ENCODE measurements at places on chromosomes 1 and 21. TPM values are rescaled to one million over a fixed set of nuclear protein-coding genes. Genes with fewer than 3 reads are reported as not detected.

Gene LAMC2
- 1,668 TPM for polyA plus RNA-seq

Gene CD48
- not detected for polyA plus RNA-seq

Gene WDR64
- polyA plus RNA-seq, result not detected

Gene GJA9
- polyA plus RNA-seq, result 0.08 TPM

Gene SLC6A17
- polyA plus RNA-seq, result 0.09 TPM

Gene PYHIN1
- polyA plus RNA-seq, result 0.42 TPM

Gene RIPPLY3
- 0.34 TPM for polyA plus RNA-seq

Gene PGBD5
- not detected for polyA plus RNA-seq

Gene MYOG
- polyA plus RNA-seq, result not detected

Gene NBPF20
- polyA plus RNA-seq, result 3.9 TPM

Gene MIXL1
- polyA plus RNA-seq, result not detected

Gene FABP3
- polyA plus RNA-seq, result 0.24 TPM

DNA sequence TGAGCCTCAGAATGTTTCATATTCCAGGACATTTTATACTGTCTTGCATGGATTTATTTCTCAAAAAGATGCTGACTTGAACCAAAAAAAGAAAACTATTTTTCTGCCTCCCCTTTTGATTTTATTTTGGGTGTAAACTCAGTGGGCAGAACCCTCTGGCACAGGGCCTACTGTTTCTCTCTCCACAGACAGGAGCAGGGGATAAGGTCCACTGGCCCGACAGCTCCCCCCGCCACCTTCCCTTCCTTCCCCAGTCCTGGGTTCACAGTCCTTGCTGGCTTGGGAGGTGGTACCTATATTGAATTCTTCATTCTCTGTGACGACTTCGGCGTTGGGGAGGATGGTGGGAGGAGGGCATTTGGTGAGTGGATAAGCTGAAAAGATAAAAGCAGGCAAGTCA is 114.3 kb downstream of the ZSCAN20 start:
- no peak for DNase-seq

DNA sequence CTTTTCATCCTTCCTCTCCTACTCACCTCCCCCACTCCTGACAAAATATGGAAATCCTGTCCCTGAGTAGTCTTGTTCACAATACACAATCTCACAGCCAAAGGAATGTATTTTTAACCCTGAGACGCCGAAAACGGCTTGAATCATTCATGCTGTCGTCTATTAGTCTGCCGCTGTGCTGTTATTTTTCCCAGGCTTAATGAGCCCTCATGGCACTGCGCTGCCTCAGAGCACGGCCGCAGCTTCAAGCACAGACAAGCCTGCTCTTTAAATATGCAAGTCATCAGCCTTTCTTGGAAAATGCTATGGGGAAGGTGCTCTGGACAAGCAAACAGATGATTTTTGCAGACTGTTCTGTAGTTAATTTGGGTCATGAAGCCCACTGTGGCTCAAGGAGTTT is 302.7 kb downstream of the DISC1 start:
- DNase-seq, result peak; percentile 96

GRCh38 chr1:57376041-57376440 is 47.8 kb downstream of the DAB1 start:
- DNase-seq, result no peak

GRCh38 chr1:30242722-30243457 is 480.5 kb downstream of the MATN1 start:
- no peak for DNase-seq

DNA sequence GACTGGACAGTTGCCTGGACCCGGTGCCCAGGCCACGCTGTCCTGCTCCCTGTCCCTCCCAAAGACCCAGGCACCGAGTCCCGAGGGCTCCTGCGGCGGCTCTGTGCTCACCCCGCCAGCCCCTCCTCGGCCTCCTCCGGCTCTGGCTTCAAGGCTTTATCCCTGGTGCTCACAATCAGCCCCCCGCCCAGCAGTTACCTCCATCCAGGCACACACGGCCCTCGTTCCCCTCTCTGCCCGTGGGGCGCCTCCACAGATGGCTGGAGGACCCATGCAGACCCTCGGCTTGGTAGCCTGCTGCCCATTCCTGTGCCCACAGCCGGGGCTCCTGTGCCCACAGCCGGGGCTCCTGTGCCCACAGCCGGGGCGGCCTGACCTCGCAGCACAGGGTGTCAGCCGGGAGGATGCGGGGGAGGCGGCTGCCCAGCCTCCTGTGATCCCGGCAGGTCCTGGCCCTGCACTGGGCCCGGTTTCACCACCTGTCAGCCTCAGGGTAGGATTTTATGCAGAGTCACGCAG is 52.3 kb upstream of the COL18A1 start:
- no peak for DNase-seq

DNA sequence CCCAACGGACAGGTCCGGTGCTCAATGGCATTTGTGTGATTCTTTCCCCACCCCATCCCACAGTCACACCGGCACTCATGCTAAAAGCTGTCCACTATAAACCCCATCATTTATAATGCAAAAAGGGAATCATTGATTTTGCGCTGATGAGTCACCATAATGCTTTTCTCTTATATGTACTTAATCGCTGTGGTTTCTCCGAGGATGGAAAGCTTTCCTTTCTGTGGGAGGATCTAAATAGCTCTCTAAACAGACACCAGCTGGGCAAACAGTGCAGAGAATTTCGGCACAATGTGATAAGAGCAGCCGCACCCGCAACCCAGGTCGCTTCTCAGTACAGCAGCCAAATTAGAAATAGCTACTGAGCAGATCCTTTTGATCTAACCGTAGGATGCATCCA is 85.6 kb downstream of the SETD4 start:
- no peak for DNase-seq

DNA sequence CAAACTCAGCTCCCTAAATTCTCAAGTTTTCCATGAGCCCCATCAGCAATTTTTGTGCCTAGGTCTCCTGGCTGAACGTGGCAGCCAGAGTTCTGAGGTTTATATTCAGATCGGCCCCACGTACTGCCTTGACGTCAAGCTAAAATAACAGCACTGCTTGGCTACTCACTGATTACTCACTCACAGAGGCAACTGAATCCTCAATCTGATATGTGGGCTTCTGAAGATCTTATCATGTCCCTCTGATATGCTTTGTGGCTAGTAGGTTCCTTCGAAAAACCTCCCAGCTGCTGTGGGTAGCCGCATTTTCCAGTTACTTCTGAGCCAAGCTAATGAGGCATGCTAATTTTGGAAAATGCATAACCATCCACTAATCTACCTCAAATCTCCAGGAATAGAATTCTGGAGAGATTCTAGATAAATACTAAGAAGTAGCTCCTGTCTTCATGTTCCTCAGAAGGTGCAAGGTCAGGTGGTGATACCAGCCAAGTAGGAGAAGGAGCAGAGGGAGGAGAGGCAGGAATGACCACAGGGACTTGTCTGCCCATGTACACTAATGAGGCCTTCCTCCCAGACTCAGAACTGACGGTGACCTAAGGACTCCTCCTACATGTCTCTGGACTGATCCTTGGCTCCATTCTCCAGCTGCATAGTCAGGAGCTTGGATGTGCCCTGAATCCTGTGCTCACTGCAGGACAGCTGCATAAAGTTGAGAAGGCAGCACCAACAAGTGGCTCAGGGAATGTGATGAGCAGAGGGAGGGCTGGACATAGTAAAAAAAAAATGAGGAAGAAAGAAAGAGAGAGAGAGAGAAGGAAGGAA is 263.7 kb downstream of the TNR start:
- DNase-seq, result no peak

DNA sequence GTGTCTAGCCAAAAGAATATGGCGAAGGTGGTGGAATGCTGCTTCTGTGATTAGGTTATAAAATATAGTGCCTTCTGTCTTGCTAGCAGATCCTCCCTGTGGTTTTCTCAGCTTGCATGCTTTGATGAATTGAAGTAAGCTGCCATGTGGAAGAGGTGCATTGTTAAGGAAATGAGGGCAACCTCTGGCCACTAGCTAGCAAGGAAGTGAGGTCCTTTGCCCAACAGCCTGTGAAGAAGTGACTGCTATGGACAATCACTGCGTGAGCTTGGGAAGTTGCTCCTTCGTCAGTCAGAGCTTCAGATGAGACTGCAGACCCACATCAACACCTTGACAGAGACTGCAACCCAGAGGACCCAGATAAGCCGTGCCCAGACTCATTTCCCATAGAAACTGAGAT is 109.4 kb downstream of the GIPC2 start:
- no peak for DNase-seq

DNA sequence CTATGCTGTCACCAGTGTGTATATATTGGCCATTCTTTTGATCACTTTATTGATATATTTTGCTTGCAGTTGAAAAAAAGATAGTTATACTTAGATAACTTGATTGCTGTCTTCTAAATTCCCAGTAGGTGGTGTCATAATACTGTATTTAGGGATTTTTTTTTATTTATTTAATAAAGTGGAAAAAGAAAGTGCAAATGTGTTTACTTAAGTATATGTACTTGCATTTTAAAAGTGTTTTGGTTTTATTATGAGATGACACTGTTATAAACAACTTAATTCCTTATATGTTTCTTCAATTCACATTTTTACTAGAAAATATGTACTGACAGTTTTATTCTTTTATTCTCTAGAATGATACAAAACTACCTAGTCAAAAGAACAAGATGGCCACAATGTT is 164.8 kb downstream of the USP25 start:
- no peak for DNase-seq

- peak; percentile 42 for DNase-seq
Measured at GRCh38 chr1:167057241-167057688, 32.9 kb downstream of the GPA33 start.

- DNase-seq, result peak; percentile 52
Measured at GRCh38 chr1:221663321-221663720, 78.6 kb downstream of the DUSP10 start.

GRCh38 chr1:14413819-14414490 is 184.5 kb upstream of the KAZN start:
- DNase-seq, result no peak

- DNase-seq, result peak; percentile 95
Measured at GRCh38 chr1:179016706-179017382, 8.8 kb upstream of the FAM20B start.

GRCh38 chr1:230568676-230569075 is 73.6 kb upstream of the COG2 start:
- DNase-seq, result peak; percentile 18

GRCh38 chr1:62433861-62434617 is 2.8 kb upstream of the USP1 start:
- DNase-seq, result no peak

GRCh38 chr1:7002728-7003127 is 217.5 kb downstream of the CAMTA1 start:
- DNase-seq, result no peak

DNA sequence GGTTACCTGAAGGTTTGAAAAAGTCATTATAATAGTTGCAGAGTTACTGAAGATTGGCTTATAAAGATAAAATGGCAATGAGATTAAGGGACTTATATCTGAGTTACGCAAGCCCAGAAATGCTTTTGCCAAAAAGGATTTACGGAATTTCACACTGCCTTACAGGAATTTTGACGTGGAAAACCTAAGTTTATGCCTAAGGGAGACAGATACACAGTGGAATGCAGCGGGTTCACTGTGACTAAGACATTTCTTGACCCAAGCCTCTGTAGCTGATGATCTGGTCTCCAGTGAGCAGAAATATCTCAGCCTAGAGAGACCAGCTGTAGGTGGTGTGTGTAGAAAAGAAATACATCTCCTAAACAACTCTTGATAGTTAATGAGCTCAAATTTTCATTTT is 10.1 kb upstream of the EXO1 start:
- no peak for DNase-seq

- no peak for DNase-seq
Measured at GRCh38 chr1:181438013-181438412, 45.3 kb upstream of the CACNA1E start.

DNA sequence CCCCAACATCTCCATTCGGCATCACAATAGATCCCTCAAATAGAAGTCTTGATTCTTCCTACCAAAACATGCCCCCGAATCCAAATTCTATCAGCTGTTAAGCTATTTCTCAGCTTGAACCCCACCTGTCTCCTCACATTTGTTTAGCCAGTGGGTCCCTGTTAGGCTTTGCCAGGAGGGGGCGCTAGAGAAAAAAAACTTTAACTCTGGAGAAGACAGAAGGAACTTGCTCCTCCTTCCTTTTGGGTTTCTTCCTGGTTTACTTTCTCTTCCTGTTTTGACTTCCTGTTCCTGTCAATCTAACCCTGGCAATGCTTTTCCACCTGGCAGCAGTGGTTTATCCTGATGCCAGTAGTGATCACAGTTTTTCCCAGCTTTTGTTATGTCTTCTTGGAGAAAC is 95.6 kb upstream of the KCNK1 start:
- DNase-seq, result peak; percentile 54

DNA sequence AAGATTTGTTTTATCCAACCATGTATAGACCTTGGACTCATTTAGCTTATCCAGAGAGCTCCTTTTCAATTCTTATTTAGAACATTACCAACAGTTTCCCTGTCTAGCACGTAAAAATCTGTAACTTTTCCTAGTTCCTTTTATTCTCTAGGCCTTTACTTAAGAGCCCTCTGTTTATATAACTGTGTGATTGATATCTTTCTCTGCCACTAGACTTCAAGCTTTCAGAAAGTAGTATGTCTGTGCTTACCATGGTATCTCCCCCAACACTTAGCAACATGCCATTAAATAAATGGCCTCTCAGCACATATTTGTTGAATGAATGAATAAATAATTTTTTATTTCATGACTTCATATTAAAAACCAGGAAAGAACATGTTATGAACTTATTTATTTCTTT is 209.4 kb downstream of the PTPRC start:
- DNase-seq, result no peak

- DNase-seq, result no peak
Measured at GRCh38 chr21:44089001-44089911, 17.9 kb upstream of the PWP2 start.

DNA sequence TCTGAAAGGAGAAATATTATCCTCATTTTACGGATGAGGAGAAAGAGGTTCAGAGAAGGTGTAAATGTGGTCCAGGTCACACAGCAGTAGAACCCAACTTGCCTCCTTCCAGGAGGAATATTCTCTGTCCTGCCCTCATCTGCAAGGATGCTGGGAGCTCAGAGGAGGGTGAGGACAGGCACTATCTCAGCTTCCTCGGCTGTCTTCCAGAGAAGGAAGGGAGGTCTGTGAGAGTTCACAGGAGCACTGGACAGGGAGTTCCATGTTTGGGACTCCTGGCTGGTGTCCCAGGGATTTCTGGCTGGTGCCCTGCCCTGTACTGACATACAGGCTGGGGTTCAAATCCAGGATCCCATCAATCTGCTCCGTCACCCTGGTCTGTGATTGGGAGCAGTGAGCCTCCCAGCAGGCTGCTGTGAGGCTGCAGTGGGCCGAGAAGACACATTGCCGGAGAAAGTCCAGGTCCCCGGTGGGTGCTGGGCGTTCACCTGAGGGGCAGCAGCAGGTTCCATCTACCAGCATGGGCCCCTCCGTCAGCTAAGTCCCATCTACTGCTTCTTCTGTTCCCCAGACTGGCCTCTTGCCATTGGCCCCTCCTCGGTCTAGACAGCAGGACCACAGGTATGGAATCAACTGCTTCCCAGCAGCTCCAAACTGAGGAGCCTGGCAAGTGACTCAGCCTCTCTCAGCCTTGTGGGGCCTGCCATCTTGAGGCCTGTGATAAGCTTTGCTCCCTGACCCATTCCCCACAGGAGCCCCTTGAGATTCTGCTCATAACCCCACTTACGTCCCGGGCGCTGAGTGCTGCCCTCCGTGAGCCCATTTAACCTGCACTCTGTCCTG is 8.5 kb upstream of the BSND start:
- DNase-seq, result no peak
